Kidney epithelial cell (primary cell): ENCODE measurements at places on chromosomes 1 and 21. TPM values are rescaled to one million over a fixed set of nuclear protein-coding genes. Genes with fewer than 3 reads are reported as not detected.

GRCh38 chr21:28579986-28580550 lies 412.6 kb downstream of the LTN1 start:
- DNase-seq: no peak

DNA sequence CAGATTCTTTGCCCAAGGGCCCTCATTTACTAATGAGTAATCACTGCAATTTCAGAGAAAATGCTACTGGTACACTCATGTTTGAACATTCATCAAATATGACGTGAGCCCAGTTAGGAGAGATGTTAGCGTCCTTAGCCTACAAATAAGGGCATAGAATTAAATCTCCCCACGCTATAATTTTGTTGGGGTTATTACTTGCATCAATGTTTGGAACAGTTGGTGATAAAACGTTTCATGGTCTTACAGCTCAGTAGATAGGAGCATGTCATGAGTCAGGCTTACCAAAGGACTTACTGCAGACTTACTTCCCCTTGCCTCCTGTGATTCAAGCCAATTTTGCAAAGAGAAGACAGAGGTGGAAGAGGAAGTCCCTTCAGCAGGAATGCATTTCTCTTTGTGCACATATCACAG lies 304.0 kb downstream of the KIF26B start:
- DNase-seq: no peak

DNA sequence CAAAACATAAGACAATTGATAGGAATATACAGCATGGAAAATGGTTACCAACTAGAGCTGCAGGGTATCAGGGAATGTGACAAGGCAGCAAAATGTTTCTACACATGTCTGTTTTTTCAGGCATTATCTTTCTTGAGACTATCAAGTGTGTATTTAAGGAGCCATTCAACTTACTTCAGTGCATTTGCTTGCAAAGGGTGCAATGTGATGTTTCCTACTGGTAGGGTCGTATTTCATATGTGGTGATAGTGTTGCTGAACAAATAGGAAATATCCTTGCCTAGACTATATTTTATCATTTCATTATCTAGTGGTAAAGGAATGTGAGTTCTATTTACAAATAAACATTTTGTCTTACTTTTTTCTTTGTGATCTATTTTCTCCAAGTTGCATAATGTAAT lies 42.4 kb downstream of the PTPRC start:
- DNase-seq: no peak

USH2A gene
- total RNA-seq: not detected in 2 replicates

TRPM2 gene
- total RNA-seq: 2.8 and 2.9 TPM in 2 replicates

SFT2D2 gene
- 42.1 and 44.2 TPM in 2 replicates for total RNA-seq

FALEC gene
- not detected in 2 replicates for total RNA-seq

CD58 gene
- 17.9 and 25.4 TPM in 2 replicates for total RNA-seq

TSSK3 gene
- not detected in 2 replicates for total RNA-seq
